ENCODE measurements at places on chromosomes 6 and 20.

DNA sequence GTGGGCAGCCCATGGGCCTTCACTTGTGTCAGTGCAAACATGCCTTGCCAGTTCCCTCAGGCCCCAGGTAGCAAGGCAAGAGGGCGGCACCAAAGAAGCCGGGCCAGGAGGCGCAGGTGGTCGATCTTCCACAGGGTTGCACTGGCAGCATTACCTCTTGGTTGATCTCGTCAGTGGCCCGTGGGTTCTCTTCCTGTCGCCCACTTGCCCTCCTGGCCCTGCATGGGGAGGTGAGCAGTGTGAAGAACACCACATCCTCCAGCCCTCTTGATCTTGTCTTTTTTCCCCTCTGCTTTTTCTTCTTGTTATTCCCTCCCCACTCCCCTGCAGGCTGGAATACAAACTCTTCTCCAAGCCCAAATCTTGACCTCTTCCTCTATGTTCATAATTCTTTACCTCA, 3.0 kb upstream of the CST11 start:
- no peak overlapping the region for H3K4me3 ChIP-seq
- H3K27ac ChIP-seq = no peak overlapping the region
- DNase-seq = no peak
- no peaks in the 10 kb centered on the region for H3K36me3 ChIP-seq
- H3K27me3 ChIP-seq = no peaks in the 10 kb centered on the region

GRCh38 chr20:45426320-45427016, 10.5 kb downstream of the PIGT start:
- no peak overlapping the region for H3K27ac ChIP-seq
- H3K4me3 ChIP-seq = no peak overlapping the region
- no peaks in the 10 kb centered on the region for H3K27me3 ChIP-seq
- no peak for DNase-seq
- peaks cover 37% of the 10 kb centered on the region for H3K36me3 ChIP-seq

DNA sequence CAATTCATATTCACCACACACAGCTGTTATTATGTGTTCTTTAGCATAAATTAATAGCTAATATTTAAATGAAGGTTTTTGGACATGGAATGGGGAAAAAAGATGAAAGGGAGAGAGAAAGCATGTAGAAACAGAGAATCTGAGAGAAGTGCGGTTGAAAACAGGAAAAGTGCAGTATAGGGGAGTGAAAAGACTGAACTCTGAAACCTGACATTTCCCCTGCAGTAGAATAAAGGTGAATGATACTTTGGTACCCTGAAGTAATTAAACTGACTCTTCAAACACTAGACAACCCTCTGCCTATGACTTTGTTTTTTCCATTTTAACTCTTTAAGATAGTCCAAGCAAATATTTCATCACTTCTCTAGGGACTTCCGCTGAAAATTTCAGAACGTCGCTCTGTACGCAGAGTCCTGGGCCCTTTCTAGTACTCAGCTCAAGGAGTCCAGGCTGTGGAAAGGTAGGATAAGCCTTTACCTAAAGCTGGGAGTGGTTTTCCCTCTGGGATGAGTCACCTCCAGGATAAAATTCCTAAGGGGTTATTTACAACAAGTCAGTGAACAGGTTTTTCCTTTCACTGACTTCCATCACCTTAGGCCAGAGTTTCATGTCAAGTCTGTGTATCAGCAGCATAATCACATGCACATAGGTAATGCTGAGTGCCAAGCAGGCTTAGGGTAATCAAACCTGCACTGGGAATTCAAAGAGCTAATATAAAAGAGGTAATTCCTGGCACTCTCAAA, 614.5 kb downstream of the PKHD1 start:
- no peaks in the 10 kb centered on the region for H3K4me1 ChIP-seq
- H3K27ac ChIP-seq = no peak overlapping the region
- H3K27me3 ChIP-seq = no peaks in the 10 kb centered on the region

- no peaks in the 10 kb centered on the region for H3K36me3 ChIP-seq
- no peaks in the 10 kb centered on the region for H3K27me3 ChIP-seq
- H3K27ac ChIP-seq = no peak overlapping the region
Measured at GRCh38 chr20:8855315-8855714, 213.6 kb upstream of the PLCB4 start.

- no peaks in the 10 kb centered on the region for H3K4me1 ChIP-seq
- peaks cover 11% of the 10 kb centered on the region for H3K36me3 ChIP-seq
- no peak for DNase-seq
- H3K4me3 ChIP-seq = no peak overlapping the region
- no peaks in the 10 kb centered on the region for H3K27me3 ChIP-seq
Measured at GRCh38 chr6:110664933-110665332, 150.3 kb downstream of the CDK19 start.

- no peaks in the 10 kb centered on the region for H3K4me1 ChIP-seq
- no peak for DNase-seq
- H3K27me3 ChIP-seq = no peaks in the 10 kb centered on the region
- H3K4me3 ChIP-seq = no peak overlapping the region
Measured at GRCh38 chr6:149267072-149267471, 50.4 kb upstream of the TAB2 start.

- no peaks in the 10 kb centered on the region for H3K4me1 ChIP-seq
- no peaks in the 10 kb centered on the region for H3K36me3 ChIP-seq
- no peak for DNase-seq
- no peak overlapping the region for H3K4me3 ChIP-seq
- H3K27me3 ChIP-seq = peaks cover 3% of the 10 kb centered on the region
- H3K27ac ChIP-seq = no peak overlapping the region
Measured at GRCh38 chr6:37580176-37580955, 80.7 kb upstream of the CCDC167 start.

DNA sequence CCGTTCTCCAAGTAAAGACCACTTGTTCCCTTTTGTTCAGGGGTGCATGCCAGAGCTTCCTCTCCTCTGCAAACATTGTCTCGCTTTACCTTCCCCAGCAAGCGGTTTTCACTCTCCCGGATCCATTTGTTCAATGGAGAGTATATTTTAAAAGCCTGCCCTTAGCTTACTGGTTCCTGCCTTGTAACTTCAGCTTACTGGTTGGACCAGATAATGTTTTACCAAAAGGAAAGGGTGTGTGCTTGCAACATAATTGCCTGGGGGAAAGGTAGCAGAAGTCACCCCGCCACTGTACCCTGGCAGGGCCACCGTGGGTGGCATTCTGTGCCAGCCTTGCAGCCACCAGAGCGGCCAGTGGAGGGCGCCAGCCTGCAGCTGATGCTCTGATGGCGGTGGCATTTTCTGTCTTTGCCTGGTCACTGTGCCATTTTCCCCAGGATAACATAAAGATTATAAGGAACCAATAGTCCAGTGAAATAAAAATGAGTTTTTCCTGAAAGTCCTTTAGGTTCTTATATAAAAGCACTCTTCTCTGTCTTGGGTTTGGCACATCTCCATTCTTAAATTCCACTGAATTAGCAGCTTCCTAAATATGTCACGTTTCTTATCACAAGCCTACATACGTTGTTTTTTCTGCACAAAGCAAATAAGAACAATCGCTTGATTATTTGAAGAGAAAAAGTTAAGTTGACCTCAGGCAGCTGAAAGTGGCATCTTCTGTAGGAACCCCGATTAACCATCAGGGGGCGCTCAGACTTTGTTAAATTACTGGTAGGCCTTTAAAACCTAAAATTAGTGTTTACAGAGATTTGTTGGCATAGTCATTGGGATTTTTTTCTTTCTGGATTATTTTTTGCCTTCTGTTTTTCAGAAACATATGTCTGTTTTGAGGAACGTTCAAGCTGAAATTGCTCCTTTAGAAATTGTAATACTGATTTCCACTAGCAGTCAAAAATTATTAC, 67.4 kb upstream of the XRN2 start:
- H3K27me3 ChIP-seq = no peaks in the 10 kb centered on the region
- no peaks in the 10 kb centered on the region for H3K4me1 ChIP-seq
- H3K27ac ChIP-seq = no peak overlapping the region
- H3K36me3 ChIP-seq = peaks cover 3% of the 10 kb centered on the region

- H3K4me1 ChIP-seq = no peaks in the 10 kb centered on the region
- DNase-seq = no peak
- no peaks in the 10 kb centered on the region for H3K36me3 ChIP-seq
- H3K4me3 ChIP-seq = no peak overlapping the region
- no peak overlapping the region for H3K27ac ChIP-seq
Measured at GRCh38 chr6:84581494-84582259, 182.7 kb downstream of the TBX18 start.

GRCh38 chr20:57255183-57255582, 11.3 kb downstream of the BMP7 start:
- DNase-seq = no peak
- H3K27ac ChIP-seq = no peak overlapping the region
- H3K36me3 ChIP-seq = no peaks in the 10 kb centered on the region
- no peak overlapping the region for H3K4me3 ChIP-seq

DNA sequence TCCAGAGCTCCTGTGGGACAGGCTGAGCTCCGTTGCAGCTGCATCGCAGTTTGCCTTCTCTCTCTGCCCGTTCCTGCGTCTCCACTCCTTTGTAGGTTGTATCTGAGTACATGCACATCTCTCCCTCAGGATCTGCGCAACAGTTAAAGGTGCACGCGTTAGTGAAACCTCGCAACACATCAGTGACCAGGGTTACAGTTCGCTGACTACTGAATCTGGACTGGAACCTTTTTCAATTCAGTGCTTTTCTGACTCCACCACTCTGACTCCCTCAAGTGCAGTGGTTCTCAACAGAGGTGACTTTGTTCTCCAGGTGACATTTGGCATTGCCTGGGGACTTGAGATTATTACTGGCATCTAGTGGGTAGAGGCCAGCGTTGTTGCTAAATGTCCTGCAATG, 44.0 kb downstream of the UST start:
- H3K4me1 ChIP-seq = peaks cover 6% of the 10 kb centered on the region
- no peak overlapping the region for H3K27ac ChIP-seq
- no peak for DNase-seq
- no peak overlapping the region for H3K4me3 ChIP-seq
- H3K36me3 ChIP-seq = no peaks in the 10 kb centered on the region
- H3K27me3 ChIP-seq = no peaks in the 10 kb centered on the region

- H3K27me3 ChIP-seq = no peaks in the 10 kb centered on the region
- H3K4me3 ChIP-seq = no peak overlapping the region
- no peaks in the 10 kb centered on the region for H3K36me3 ChIP-seq
- peaks cover 23% of the 10 kb centered on the region for H3K4me1 ChIP-seq
Measured at GRCh38 chr20:8389381-8390036, 257.4 kb downstream of the PLCB1 start.

DNA sequence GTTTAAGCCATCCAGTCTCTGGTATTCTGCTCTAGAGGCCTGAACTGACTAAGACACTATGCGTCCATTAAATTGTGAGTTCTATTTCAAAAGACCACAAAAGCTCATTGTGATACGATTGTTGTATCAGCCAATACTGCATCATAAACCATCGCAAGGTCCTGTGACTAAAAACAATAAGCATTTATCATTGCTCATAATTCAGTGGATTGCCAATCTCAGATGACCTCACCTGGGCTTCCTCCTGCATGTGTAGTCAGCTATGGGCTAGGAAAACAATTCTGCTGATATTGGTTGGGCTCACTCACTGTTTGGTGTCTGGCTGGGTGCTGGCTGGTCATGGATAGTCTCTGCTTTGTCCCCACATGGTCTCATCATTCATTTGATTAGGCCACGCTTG, 592.7 kb upstream of the BTBD3 start:
- no peaks in the 10 kb centered on the region for H3K36me3 ChIP-seq
- H3K4me1 ChIP-seq = no peaks in the 10 kb centered on the region
- no peak for DNase-seq
- no peak overlapping the region for H3K4me3 ChIP-seq
- H3K27me3 ChIP-seq = no peaks in the 10 kb centered on the region

GRCh38 chr6:42095776-42096541, 45.6 kb downstream of the TAF8 start:
- H3K4me3 ChIP-seq = no peak overlapping the region
- H3K27ac ChIP-seq = no peak overlapping the region
- no peaks in the 10 kb centered on the region for H3K4me1 ChIP-seq

DNA sequence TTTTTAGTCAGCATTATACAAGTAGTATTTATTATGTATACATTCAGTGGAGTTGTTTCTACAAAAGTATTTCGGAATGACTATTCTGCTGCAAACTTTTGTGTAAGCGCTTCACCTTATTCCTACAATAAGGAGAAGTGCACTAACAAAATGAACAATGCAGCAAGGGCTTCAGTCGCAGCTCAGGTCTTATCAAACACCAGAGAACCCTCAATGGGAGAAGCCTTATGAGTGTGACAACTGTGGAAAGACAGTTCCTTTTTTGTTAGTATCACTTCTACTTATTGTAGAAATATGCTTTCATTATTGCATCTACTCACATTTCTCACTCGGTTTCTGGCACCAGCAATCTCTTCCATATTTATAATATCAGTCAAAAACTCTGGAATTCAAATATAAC, 18.8 kb downstream of the ZKSCAN3 start:
- peaks cover 25% of the 10 kb centered on the region for H3K36me3 ChIP-seq
- H3K4me3 ChIP-seq = no peak overlapping the region
- H3K27me3 ChIP-seq = no peaks in the 10 kb centered on the region
- H3K27ac ChIP-seq = no peak overlapping the region
- no peaks in the 10 kb centered on the region for H3K4me1 ChIP-seq
- no peak for DNase-seq

- no peaks in the 10 kb centered on the region for H3K36me3 ChIP-seq
- H3K4me3 ChIP-seq = no peak overlapping the region
- no peaks in the 10 kb centered on the region for H3K27me3 ChIP-seq
- H3K27ac ChIP-seq = no peak overlapping the region
Measured at GRCh38 chr6:163637524-163637923, 223.0 kb downstream of the QKI start.

- no peak overlapping the region for H3K27ac ChIP-seq
- H3K36me3 ChIP-seq = no peaks in the 10 kb centered on the region
- H3K27me3 ChIP-seq = no peaks in the 10 kb centered on the region
- H3K4me3 ChIP-seq = no peak overlapping the region
- no peak for DNase-seq
- H3K4me1 ChIP-seq = no peaks in the 10 kb centered on the region
Measured at GRCh38 chr20:56360133-56360907, 1.5 kb downstream of the FAM210B start.

- H3K36me3 ChIP-seq = no peaks in the 10 kb centered on the region
- no peaks in the 10 kb centered on the region for H3K27me3 ChIP-seq
- H3K27ac ChIP-seq = no peak overlapping the region
- no peak for DNase-seq
- no peak overlapping the region for H3K4me3 ChIP-seq
Measured at GRCh38 chr20:3612795-3613572, 50.2 kb downstream of the GFRA4 start.

Data from thymus (tissue), 14 donors.